ENCODE measurements at places on chromosomes 12 and 14.

DNA sequence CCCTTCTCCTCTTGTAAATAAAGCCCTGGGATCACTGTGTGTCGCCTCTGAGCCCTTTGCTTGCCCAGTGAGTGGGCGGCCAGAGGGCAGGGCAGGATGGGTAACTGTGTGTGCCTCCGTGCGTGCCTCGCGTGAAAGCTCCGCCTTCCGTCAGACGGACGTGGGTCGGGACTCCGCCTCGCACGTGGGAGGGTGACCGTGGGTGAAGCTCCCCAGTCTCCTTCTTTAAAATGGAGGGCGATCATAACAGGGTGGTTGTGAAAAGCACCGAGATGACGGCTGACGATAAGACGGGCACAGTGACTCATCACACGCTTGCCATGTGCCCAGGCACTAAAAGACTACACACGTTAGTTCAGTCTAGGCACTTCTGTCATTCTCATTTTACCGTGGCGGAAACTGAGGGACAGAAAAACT, 9.2 kb downstream of the PHB2 start:
- DNase-seq: no peak

DNA sequence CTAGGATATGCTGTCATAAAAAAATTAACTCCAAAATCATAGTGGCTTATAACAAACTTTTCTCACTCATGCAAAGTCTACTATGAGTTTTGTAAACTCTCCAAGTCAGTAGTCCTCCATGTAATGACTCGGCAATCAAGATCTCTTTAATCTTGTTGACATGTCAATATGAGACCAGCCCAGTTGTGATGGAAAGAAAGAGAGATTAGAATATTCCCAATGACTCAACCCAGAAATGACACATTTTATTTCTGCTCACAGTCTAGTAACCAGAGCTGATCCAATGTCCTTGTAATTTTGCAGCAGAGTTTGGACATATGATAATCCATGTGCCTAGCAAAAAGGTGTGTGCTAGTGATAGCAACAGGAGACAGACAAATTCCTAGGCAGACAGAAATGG, 112.6 kb upstream of the CNTN1 start:
- no peak for DNase-seq

DNA sequence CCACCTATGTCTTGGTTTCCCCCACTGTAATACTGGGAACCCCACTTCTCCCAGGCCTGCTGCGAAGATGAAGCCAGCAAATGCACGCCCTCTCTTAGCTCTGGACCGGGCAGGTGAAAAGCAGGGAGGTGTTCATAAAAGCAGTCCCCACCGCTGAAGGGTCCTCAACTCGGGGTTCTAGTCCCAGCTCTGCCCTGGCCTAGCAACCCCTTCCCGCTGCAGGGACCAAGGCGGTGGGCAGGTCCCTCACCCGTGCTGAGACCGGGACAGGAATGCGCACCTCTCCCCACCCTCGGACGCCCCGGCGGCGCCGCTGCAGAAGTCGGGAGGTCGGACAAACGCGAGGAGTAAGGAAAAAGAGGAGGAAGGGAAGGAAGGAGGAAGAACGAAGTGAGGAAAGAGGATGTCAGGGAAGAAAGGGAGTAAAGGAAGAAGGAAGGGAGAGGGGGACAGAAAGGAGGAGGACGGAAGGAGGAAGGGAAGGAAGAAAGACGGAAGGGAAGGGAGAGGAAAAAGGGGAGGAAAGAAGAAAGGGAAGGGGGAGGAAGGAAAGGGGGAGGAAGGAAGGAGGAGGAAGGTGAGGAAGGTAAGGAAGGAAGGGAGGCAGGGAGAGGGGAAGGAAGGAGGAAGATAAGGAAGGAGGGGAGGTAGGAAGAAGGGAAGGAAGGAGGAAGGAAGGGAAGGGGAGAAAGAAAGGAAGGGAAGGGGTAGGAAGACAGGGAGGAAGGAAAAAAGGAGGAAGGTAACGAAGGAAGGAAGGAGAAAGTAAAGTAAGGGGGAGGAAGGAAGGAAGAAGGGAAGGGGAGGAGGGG, 701 bp downstream of the SPRING1 start:
- DNase-seq: peak; percentile 76

DNA sequence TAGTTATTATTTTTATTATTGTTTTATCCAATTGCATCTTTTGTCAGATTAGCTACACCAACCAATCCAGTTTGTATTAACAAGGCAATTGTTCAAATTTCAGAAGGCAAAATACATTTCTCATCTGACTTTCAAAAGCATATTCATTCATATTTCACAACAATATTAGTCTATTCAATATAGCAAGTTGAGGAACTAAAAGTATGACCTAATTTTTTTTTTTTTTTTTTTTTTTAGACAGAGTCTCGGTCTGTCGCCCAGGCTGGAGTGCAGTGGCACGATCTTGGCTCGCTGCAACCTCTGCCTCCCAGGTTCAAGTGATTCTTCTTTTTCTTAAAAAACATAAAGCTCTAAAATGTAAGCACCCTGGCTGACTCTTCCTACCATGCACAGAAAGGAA, 17.3 kb downstream of the COX14 start:
- DNase-seq: no peak

GRCh38 chr12:19462406-19462805, 23.1 kb downstream of the AEBP2 start:
- DNase-seq: no peak

DNA sequence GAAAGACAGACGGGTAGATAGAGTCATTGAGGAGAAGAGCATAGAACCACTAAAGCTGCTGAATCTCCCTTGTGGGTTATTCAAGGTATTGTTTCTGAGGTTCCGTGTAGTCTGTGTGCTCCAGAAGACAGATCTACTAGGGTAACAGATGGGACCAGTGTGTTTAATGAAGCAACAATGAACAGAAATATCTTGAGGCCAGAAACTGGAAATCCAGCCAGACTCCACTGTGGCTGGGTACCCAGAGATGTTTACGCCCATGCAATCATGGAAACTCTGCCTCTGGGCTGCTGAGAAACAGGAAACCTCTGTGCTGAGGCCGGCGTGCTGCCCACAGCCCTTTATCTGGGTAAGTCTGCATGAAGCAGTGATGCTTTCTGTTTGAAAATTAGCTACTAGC, 8.3 kb downstream of the PROX2 start:
- DNase-seq: no peak

GRCh38 chr14:50970886-50971781, 26.9 kb upstream of the PYGL start:
- no peak for DNase-seq

- DNase-seq: no peak
Observed at GRCh38 chr12:30580344-30580743, 115.3 kb downstream of the IPO8 start.

DNA sequence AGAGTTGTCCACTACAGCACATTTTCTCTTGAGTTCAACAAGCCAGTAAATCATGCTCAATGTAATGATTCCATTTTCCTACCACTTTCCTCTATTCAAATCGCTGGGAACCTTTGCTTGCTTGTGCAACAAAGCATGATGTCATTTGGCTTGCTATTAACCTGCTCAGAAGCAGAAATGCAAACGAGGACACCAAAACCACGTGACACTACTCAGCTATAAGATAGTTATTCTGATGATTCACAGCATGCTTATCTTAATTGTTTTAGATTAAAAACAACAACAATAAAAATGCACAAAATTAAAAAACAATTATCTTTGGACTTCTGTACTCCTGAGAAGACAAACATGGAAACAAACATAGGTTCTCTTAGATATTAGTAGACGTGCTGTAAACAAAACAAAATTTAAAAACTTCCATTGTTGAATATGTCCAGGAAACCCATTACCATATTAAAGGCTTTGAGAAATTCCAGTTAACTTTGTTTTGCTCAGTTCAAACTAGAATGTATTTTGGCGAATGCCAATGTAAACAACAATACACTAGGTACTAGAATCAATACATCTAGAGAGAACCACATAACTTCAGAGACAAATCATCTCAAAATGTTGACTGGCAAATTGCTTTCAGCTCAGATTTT, 77.5 kb upstream of the KRAS start:
- DNase-seq: no peak

GRCh38 chr14:95531473-95531872, 3.4 kb upstream of the GLRX5 start:
- no peak for DNase-seq

DNA sequence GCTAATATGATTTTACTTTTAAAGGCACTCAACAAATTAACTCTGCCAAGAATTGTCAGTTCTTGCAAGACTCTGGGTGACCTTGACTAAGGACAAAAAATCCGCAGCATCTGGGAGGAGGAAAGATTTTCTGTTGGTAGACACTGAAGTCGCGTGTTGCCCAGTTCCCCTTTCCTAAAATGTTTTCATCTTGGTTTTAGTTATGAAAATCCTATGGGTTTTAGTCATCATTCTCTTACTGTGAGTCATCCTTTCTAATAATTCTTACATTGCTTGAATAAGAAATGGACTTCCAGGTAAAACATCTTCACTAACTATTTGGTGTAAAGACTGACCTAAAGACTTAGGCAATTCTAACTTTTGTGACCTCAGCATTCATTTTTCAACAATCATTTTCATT, 9.1 kb downstream of the GSG1 start:
- DNase-seq: no peak

GRCh38 chr12:51399891-51400290, 8.7 kb upstream of the GALNT6 start:
- DNase-seq: no peak

DNA sequence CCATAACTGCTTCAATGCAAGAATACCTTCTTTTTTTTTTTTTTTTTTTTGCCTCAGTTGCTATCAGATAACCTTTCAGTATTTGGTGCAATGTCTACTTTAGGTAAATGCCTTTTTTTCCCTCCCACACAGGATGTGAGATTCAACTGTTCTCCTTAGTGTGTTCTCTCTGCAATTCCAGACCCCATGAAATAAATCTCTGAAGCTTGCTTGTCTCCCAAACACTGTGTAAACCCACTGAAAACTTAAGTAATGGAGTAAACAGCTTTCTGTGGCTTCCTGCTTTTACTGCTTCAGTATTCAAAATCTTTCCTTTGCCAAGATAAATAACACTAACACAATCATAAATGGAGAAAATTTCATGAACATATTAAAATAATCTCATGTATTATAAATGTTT, 55.8 kb upstream of the CLEC14A start:
- no peak for DNase-seq

GRCh38 chr12:66663611-66664010, 15.3 kb downstream of the GRIP1 start:
- no peak for DNase-seq

- peak; percentile 63 for DNase-seq
Observed at GRCh38 chr14:101022121-101022520, 118.6 kb upstream of the RTL1 start.

DNA sequence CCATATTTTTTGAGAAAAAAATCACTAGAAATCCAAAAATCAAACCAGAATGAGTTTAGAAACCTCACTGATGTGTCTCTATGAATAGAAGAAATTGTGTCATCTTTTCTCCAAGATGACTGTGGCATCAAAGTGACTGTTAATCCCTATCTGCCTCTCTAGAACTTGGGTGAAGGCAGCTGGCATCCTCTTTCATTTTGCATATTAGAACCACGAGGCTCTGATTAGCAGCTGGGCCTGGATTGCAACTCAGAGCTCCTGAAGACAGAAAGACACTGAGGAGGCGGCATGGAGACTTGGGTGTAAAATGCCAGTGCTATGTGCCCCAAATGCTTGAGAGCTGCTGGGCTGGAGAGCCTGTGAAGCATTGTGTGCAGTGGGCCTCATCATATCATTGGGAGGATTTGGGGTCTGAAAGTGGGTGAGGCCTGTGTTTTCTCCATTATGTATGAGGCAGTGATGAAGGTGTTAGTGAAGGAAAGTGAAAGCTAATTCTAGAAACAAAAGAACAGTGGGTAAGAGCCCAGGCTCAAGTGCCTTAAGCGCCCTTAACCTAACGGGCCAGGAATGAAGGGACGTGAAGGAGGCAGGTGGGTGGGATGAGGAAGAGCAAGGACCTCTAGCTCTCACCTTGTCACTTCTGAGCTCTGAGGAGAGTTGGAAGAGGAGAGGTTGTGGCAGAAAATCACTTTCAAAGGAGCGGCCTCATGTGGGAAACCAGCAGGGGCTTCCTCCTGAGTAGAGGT, 26.2 kb downstream of the NKX2-8 start:
- DNase-seq: no peak

DNA sequence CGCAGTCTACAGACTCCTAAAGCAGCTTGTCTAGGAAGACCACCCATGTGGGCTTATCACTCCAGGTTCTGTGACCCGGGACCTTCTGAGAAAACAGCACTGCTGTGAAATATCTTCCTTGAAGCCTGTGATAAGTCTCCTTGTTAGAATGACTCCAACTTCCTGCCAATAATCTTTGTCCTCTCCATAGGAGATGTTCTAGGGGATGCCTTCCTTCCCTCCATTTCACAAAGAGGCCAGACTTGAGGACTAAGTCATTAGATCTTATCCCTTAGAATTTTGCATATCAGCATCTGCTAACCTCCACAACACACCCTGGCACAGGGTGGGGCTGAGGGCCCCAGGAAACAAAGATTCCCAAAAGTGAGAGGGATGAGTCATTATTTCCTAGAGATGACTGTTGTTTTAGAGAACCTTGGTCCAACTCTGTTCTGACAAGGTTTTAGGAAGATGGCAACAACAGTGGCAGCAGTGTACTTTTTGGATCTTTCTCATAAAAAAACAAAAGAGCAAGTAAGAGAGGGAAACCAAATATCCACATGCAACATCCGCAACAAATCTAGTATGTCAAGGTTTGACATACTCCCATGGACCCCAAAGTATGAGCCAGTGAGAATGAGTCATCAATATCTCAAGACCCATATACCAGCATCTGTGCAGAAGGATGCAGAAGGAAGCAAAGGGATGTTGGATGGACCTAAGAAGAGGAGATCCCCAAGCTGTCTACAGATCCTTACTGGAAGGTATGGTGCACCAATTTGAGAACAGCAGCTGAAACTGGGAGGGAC, 6.0 kb downstream of the LTB4R start:
- DNase-seq: no peak

DNA sequence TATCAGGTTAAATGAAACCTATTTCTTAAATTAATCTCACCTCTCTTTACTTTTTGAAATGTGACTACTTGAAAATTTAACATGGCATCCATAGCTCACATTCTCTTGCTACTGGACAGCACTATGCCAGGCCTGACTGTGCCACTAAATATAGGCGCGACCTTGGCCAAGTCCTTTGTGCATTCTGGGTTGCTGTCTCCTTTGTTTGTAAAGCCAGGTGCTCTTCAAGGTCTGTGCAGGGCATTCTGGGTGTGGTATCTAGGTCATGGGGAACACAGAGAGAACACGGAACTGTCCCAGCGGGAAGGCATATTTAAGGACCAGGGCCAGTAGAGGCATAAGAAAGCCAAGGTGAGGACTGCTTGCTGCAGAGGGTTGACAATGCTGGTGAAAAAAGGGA, 121.2 kb downstream of the ZNF664 start:
- no peak for DNase-seq

- DNase-seq: no peak
Observed at GRCh38 chr12:119444462-119445044, 110.0 kb downstream of the CCDC60 start.

Data from osteocyte (in vitro differentiated cells).